CD8-positive, alpha-beta memory T cell (primary cell): ENCODE measurements at places on chromosomes 7 and 10.

GRCh38 chr10:46052791-46053375 lies 6.8 kb upstream of the MSMB start:
- DNase-seq, result no peak

DNA sequence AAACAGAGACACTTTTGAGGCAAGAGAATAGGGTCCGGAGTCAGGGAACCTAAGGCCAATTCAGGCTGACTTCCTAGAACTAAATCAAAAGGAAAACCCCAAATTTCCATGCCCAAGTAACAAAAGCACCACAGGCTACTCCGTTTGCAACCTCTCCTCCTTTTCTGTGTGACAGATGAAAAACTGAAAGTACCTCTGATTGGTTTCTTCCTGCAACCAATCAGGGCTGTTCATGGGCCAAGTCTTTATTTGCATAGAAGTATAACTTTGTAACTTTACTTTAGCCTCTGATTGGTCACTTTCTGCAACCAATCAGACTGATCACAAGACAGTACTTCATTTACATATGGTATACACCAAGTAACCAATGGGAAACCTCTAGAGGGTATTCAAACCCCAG lies 239.9 kb upstream of the KCND2 start:
- no peak for DNase-seq

- DNase-seq, result no peak
Observed at GRCh38 chr10:21170216-21170615, 273.1 kb upstream of the NEBL start.

DNA sequence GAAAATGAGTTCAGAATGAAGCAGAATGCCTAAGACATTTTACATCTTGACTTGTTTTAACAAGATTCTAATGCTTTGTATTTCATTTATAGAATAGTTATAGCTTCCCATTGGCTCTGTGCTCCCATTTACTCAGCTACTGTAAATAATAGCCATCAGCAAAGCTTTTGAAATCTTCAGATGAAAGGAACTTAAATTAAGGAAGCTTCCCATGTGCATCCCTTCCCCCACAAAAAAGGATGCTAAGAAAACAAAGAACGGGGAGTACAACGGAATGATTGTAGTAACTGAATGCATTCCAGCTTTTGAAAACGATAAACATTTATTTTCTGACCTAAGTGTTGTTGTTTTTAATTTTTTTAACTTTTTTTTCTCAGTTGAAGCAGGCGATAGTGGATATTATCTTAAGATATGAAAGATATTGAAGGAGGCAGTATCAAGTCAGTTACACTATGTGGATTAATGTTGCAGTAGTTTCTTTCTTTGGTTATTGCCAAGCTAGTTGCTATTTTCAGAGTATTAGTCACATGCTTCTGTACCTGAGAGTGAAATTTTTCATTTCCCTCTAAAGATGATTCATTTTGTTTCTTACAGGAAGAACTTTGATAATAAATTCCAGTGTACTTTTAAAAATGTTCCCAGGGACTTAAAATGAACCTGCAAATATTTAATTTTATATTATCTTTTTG lies 129.2 kb downstream of the KCND2 start:
- DNase-seq, result no peak

DNA sequence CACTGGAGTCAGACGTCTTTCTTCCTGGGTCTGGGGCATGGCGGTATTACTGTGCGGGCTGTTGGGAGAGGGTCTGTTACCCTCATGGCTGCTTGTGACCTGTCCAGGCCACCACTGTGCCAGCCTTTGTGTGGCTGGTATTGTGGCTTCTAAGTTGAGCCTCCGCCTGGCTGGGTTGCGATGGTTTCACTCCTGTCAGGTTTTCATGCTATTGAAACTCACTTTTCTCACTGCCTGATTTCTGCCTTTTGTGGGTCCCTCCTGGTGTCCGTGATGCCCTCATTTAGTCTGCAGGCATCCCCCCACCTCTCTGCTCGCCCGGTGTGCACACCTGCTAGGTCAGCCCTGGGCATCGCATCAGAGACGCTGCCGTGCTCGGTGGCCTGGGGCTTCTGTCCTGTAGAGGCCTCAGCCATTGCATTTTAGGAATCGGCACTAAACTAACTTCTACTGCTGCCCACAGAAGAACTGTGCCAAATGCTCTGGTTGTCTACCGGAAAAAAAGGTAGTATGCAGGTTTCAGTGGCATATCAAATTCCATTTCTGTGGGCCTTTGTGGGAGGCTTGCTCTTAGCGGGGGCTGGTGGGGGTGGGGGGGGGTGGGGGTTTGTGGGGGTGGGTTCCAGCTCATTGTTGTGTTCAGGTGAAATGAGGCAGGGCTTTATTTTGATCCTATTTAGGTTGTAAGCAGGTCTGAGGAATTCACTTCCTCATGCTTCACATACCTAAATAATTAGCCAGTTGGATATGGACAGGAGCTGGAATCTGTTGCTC lies 64.3 kb downstream of the MGMT start:
- no peak for DNase-seq

GRCh38 chr10:120887482-120887881 lies 36.3 kb downstream of the WDR11 start:
- no peak for DNase-seq

GRCh38 chr10:122050811-122051210 lies 61.8 kb downstream of the TACC2 start:
- DNase-seq, result no peak

DNA sequence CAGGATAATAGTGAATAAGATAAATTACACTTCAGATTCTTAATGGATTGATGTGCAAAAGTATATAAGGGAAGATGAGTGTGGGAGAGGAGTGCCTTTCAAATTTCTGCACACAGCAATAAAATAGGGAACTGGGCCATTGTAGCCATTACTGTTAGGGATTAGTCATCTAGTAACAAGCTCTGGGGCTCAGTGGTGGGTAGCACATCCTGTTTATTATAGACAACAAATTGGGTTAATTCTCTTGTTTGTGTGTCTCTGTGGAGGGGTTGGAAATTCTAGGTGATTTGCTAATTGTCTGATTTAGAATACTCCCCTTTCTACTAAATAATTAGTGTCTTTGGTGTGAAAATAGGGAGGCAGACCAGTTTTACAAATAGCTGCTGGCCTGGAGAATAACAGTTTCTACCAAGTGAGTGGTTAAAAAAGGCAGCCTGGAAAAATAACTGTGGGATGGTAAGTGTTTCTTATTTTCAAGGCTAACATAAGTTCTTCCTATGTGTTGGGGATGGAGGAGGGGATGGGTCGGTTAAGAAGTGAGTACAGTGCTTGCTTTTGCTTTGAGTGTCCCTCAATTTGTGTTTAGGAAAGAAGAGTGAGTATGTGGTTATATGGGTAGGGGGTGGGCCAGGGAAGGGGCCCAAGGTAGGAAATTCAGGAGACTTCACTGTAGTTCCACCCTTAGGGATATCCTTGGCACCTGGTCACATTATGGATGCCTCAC lies 43.3 kb upstream of the TMEM248 start:
- no peak for DNase-seq

DNA sequence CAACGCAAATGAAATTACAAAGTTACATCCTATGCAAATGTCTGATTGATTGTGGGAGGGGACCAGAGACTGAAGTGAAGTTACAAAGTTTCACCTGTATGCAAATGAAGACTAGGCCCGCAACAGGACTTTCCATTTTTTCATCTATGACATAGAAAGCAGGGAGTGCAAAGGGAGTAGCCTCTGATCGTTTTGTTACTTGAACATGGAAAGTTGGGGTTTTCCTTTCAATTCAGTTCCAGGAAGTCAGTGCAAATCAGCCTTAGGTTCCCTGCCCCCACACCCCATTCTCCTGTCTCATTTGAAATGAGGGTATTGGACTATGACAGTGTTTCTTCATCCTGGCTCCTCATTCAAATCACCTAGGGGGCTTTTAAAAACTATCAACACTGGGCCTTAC lies 96.9 kb upstream of the HABP2 start:
- no peak for DNase-seq

DNA sequence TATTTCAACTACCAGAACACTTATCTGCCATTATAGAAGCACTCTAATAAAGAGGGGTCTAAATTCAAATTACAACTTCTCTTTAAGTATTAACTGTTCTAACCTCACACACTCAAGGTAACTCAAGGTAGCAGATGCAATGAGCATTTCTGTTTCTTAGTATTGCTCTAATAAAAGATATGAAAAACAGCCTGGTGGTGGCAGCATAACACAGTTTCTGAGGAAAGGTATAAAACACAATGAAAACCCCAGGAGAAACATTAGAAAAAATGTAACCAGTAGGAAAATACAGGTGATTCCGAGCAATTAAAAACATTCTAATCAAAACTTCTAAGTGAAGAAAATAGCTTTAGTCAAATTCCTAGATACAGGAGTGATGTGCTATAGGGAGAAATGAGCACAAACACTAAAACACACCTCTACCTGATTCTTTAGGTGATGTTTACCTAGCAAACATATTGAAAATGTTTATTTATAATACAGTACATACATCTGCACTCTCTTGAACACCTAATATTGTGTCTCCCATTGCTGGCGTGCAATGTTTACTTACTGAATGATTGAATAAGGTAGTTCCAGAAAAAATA lies 3.5 kb downstream of the MKRN1 start:
- peak; percentile 60 for DNase-seq

DNA sequence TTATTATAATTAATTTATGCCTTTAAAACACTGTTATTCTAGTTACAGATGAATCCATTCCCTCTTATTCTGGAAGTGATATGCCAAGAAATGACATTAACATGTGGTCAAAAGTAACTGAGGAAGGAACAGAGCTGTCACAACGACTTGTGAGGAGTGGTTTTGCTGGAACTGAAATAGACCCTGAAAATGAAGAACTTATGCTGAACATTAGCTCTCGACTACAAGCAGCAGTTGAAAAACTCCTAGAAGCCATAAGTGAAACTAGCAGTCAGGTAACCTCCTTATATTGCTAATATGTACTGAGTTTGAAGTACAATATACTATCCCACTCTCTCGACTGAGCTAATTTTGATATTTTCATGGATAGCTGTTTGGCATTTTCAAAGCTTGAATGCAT lies 81.6 kb downstream of the CYP51A1 start:
- no peak for DNase-seq

GRCh38 chr7:12089951-12090756 lies 120.9 kb upstream of the TMEM106B start:
- no peak for DNase-seq

GRCh38 chr7:42414941-42415505 lies 178.0 kb upstream of the GLI3 start:
- DNase-seq, result no peak

DNA sequence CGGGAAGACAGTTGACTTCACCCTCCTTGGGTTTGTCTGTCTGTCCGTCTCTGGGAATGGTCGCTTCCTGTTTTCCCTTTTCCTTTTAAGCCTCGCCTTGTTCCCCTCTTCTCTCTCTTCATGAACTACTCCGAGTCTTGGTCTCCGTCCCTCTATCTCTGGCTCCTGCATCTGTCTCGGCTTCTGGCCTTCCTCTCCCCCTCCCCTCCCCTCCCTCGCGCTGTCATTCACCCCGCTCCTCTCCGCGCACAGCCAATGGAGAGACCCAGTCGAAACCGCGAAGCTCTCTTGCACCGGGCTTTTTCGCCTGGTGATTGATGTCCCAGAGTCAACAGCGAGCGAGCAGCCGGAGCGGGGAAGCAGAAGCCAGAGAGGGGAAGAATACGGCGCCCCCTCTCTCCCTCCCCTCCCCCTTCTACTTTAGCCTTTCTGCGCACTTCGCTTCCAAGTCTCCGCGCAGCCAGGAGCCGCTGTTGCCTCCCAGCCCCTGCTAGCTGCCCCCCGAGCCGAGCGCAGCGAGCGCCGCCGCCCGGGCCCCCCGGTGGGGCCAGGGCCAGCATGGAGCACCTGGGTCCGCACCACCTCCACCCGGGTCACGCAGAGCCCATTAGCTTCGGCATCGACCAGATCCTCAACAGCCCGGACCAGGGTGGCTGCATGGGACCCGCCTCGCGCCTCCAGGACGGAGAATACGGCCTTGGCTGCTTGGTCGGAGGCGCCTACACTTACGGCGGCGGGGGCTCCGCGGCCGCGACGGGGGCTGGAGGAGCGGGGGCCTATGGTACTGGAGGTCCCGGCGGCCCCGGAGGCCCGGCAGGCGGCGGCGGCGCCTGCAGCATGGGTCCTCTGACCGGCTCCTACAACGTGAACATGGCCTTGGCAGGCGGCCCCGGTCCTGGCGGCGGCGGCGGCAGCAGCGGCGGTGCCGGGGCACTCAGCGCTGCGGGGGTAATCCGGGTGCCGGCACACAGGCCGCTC lies at the start of gene TLX1:
Gene TLX1, plus strand, starts transcription at position 317 of the 978 bp plus-strand sequence. Its CDS starts 242 bp downstream, at position 559.
- DNase-seq, result no peak

DNA sequence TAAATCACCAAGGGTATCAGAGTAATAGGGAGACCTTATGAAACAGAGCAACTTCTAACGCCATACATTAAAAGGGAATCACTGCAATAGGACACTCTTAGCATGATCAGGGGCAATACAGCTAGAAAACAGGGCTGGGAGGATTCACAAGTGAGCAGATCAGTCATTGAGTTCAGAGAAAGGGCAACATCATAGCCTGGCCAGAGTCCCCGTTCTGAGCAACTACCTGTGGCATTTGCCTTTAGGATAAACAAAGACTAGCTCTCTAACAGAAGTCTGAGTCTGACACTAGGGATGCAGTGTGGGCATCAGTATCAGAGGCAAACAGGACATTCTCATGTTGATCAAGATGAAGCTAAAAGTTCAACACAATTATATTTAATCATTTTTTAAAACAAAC lies 297.9 kb downstream of the DGKB start:
- DNase-seq, result no peak

- no peak for DNase-seq
Observed at GRCh38 chr10:43421519-43421918, 12.5 kb upstream of the HNRNPF start.
